Effector memory CD8-positive, alpha-beta T cell (primary cell): ENCODE measurements at places on chromosomes 6 and 20.

GRCh38 chr20:25571817-25572216 lies 13.5 kb downstream of the NINL start:
- no peak for DNase-seq

DNA sequence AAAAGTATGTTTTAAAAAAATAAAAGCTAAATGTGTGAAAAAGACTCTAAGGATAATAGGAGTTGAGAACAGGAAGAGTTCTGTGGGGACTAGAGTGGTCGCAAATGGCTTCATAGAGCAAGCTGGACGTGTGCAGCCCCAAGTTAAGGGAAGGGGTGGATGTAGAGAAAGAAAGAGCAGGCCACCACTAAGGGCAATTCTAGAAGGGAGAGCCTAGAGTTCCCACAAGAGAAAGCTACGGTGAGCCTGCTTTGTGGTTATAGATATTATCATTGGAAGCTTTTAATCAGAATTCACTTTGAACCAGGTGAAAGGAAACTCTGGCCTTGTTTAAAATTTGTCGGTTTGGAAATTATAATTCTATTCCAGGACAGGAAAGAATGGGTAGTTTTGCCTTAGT lies 101.6 kb downstream of the HIVEP2 start:
- no peak for DNase-seq

DNA sequence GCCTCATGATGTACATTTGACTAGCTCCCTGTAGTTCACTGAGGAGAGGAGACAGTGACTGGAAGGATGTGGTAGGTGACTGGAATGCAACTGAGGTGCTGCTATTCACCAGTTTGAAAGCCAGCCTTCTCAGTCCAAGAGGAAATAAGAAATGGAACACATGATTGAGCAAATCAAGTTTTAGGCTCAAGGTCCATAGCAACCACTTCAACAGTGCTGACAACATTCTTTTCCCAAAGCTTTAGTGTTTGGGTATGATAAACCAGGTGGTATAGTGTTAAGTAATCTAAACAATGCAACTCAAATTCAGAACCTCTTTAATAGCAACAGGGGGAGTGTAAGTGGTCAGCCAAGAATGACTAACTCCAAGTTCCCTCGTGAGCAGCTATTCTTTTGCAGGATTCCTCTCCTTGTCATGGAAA lies 9.2 kb downstream of the ZHX3 start:
- no peak for DNase-seq

GRCh38 chr6:45655745-45656476 lies 278.2 kb upstream of the SUPT3H start:
- DNase-seq = no peak

DNA sequence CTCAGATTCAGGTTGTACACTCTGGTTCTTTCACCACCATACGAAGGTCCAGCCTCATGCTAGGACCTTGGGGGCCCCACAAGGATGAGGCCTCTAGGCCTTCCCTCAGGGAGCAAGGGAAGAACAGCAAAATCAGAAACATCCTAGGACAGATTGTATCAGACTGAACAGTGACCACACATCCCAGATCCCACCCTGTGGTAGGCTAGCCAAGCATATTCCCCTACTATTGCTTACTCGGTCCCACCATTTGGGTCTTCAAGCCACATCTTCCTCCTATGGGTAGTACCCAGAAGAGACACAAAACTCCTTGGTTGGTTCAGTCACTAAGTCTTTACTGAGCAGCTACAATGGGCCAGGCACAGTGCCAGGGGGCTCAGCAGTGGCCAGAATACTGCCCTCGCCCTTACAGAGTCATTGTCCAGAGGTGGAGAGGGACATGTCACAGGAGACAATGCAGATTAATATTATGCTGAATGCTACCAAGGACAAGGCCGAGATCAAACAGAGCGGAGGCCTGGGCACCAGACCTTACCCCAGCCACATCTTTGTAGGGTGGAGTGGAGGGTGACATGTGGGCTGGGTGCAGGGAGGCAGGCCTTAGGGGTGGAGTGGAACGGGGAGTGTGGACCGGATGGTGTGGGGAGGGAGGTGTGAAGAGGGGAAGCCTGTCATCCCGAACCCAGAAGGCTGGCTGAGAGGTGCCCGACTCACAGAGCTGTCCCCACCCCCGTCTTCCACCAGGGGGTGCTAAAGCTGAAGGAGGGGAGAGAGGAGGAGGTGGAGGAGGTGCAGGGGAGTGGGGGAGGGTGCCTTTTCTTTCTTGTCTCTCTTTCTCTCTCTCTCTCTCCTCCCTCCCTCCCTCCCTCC lies 6.8 kb upstream of the MAPK13 start:
- DNase-seq = peak; percentile 95

- DNase-seq = no peak
Observed at GRCh38 chr20:54848984-54849538, 373.7 kb downstream of the DOK5 start.

GRCh38 chr6:82138075-82138791 lies 109.3 kb downstream of the IBTK start:
- DNase-seq = no peak
